ENCODE measurements at places on chromosomes 12 and 14. TPM values are rescaled to one million over a fixed set of nuclear protein-coding genes. Genes with fewer than 3 reads are reported as not detected.
A peak's percentile ranks its signal among the peaks of the same experiment; 100 is the strongest.

Gene ART4
- total RNA-seq = not detected

Gene ESRRB
- total RNA-seq = 0.23 TPM

- H3K4me3 ChIP-seq = no peak overlapping the region
- H3K27ac ChIP-seq = no peak overlapping the region
- H3K4me1 ChIP-seq = peaks cover 11% of the 10 kb centered on the region
- no peak for DNase-seq
Observed at GRCh38 chr14:34548472-34548981, 9.0 kb upstream of the EAPP start.

DNA sequence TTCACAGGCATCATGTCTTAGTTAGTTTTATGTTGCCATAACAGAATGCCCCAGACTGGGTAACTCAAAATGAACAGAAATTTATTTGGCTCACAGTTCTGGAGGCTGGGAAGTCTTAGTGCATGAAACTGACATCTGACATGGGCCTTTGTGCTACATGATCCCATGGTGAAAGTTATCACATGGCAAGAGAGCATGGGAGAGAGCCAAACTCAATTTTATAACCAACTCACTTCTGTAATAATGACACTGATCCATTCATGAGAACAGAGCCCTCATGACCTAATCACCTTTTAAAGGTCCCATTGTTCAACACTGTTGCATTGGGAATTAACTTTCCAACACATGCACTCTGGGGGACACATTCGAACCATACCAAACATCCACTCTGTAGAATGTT lies 1015.1 kb downstream of the DIO2 start:
- no peak for DNase-seq
- H3K36me3 ChIP-seq = no peaks in the 10 kb centered on the region
- H3K4me1 ChIP-seq = no peaks in the 10 kb centered on the region
- no peak overlapping the region for H3K4me3 ChIP-seq
- no peaks in the 10 kb centered on the region for H3K27me3 ChIP-seq

DNA sequence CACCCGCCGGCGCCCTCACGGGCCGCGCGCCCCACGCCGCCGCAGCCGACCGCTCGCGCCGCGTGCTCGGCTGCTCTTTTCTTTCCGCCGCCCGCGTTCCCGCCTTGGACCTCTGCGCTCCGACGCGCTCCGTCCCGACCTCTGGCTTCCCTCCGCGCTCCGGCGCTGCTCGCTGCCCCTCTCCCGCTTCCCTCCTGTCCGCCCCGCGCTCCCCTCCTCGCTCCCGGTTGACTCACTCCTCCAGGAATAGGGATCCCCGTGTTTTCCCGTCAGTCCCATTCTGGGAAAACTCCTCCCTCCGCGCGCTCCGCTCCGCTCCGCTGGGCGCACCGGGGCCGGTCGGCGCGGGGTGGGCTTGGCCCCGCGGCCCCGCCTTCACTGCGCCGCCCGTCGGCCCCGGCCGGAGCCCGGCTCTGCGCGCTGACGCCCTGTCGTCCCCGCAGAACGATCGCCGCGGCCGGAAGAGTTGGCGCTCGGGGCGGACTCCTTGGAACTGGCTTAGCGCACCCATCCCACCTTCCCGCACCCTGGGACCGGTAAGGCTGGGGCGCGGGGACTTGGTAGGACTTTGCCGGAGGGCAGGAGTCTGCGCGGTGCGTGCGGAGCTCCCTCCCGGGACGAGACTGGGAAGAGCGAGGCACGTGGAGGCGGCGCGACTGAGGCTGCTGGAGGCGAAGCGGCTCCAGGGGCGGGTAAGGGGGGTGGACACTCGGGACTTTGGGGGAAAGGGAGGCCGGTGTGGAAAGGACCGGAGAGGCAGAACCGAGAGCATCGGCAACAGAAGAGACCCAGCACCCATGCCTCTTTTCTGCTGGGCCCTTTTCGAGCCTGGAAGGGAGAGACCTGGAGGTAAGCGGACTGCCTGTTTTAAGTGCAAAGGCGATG lies 550 bp downstream of the TEAD4 start:
- peaks cover 12% of the 10 kb centered on the region for H3K4me1 ChIP-seq
- no peak for DNase-seq
- H3K36me3 ChIP-seq = no peaks in the 10 kb centered on the region
- H3K4me3 ChIP-seq = peak overlapping the region; percentile 75

DNA sequence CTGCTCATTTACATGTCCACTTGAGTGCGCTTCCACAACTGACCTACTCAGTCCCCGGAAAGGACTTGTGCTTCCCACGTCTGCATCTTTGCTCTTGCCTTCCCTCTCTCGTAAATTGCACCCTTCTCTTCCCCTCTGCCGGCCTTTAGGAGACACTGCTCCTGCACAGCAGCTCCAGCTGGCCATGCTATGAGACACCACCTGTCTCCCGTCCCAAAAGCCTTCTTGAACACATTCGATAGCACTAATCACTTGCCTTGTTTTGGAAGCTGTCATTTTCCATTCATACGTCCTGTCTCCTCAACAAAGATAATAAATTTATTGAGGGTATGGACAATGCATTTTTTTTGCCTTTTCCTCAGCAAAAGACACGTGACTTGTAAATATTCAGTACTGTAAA lies 15.7 kb upstream of the KCNA1 start:
- H3K4me3 ChIP-seq = no peak overlapping the region
- no peak overlapping the region for H3K27ac ChIP-seq
- H3K36me3 ChIP-seq = no peaks in the 10 kb centered on the region

DNA sequence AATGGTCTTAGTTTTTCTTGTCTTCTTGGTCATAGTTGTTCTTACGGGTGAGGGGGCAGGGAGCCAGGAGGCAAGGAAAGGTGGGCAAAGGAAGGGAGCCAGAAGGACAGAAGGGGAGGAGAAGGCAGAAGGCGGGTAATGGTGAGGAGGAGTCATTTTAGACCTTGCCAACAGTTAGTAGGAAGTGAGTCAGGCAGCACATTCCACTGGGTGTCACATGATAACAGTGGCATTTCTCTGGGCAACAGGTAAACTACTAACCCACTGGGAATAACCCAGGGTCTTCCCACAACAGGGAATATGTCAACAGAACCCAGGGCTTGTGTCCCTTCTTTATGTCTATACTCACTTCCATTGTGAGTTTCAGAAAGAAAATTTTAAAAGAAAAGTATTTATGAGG lies 127.6 kb downstream of the SLC8A3 start:
- H3K27ac ChIP-seq = no peak overlapping the region
- H3K27me3 ChIP-seq = peaks cover 6% of the 10 kb centered on the region
- H3K4me3 ChIP-seq = no peak overlapping the region
- no peaks in the 10 kb centered on the region for H3K4me1 ChIP-seq

- H3K4me3 ChIP-seq = no peak overlapping the region
- DNase-seq = no peak
- H3K36me3 ChIP-seq = no peaks in the 10 kb centered on the region
- H3K4me1 ChIP-seq = no peaks in the 10 kb centered on the region
Observed at GRCh38 chr12:88909510-88909909, 329.2 kb upstream of the KITLG start.

GRCh38 chr14:23530375-23531055 lies 21.1 kb downstream of the ZFHX2 start:
- no peaks in the 10 kb centered on the region for H3K27me3 ChIP-seq
- no peak overlapping the region for H3K27ac ChIP-seq
- no peak for DNase-seq
- peaks cover 2% of the 10 kb centered on the region for H3K4me1 ChIP-seq

DNA sequence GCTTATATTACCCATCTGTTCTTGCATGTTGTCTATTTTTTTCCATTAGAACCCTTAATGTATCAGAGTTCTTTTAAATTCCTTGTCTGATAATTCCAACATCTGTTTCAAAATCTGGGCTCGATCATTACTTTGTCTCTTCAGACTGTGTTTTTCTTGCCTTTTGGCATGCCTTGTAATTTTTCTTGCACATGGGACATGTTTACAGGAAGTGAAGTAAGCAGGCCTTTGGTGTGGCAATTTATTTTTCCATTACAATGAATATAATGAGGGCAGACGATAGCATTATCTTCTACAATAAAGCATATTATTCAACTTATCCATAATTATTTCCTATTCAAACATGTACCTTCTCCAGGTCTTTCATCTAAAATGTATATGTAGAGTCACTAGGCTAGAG lies 48.3 kb downstream of the STXBP6 start:
- H3K4me3 ChIP-seq = no peak overlapping the region
- no peak overlapping the region for H3K27ac ChIP-seq
- DNase-seq = no peak

GRCh38 chr14:75198291-75198933 lies 22.0 kb upstream of the TMED10 start:
- no peaks in the 10 kb centered on the region for H3K36me3 ChIP-seq
- peaks cover 6% of the 10 kb centered on the region for H3K4me1 ChIP-seq
- H3K4me3 ChIP-seq = no peak overlapping the region
- no peak for DNase-seq
- H3K27me3 ChIP-seq = peaks cover 5% of the 10 kb centered on the region

DNA sequence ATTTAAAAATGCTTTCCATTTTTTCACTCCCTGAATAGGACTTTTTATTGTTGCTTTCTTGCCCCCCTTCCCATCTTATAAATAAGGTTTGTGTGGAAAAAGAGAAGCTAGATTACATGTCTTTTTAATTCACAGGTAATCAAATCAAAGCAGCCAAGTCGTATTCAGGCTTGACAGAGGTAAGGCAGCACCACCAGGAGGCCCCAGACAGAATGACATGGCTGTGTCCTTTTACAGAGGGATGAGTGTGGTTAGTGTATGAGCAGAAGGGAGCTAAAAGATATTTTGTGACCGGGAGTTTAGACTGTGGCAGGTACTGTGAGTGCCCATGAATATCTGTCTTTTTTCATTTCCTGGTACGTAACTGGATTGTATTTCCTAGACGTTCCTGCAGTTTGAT lies 596.1 kb downstream of the ETNK1 start:
- no peaks in the 10 kb centered on the region for H3K4me1 ChIP-seq
- H3K27ac ChIP-seq = no peak overlapping the region
- H3K4me3 ChIP-seq = no peak overlapping the region
- no peaks in the 10 kb centered on the region for H3K27me3 ChIP-seq

GRCh38 chr14:99472937-99473336 lies 7.7 kb downstream of the SETD3 start:
- H3K4me1 ChIP-seq = peaks cover 10% of the 10 kb centered on the region
- no peak for DNase-seq
- H3K36me3 ChIP-seq = no peaks in the 10 kb centered on the region
